ENCODE measurements at places on chromosomes 13 and 19.

DNA sequence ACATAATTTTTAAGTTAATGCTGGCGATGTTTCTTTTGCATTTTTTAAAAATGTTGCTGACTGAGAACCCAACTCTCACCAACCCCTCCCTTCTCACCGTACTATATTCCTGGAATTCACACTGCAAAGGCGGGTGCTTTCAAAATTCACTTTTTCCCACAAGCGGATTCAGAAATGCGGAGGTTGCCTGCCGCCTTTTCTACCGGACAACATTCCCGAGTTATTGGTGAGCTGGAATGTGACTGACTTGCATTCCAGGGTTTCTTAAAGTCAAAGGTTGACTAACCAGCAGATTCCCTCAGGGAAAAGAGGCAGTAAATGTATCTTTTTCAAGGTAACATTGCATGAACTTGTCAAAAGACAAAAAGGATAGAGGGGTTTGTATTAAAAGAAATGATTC is 113.3 kb downstream of the RAB20 start:
- peak; percentile 73 for DNase-seq

DNA sequence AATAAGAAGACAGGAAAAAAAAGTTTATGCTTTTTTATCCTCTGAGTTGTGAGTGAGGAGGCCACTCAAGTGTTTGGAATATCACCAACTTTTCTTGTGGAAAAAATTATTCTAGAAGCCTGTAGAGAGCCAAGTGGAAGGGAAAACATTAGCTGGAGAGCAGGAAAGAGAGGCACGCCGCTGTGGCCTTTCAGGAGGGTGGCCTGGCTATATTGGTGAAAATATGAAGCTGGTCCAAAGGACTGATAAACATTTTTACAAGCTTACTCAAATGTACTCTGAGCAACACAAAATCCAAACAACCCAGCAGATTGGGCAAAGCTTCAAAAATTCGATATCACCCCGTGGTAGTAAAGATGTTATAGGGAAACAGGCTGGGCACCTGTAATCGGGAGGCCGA is 2.3 kb upstream of the EIF3G start:
- peak; percentile 58 for DNase-seq

DNA sequence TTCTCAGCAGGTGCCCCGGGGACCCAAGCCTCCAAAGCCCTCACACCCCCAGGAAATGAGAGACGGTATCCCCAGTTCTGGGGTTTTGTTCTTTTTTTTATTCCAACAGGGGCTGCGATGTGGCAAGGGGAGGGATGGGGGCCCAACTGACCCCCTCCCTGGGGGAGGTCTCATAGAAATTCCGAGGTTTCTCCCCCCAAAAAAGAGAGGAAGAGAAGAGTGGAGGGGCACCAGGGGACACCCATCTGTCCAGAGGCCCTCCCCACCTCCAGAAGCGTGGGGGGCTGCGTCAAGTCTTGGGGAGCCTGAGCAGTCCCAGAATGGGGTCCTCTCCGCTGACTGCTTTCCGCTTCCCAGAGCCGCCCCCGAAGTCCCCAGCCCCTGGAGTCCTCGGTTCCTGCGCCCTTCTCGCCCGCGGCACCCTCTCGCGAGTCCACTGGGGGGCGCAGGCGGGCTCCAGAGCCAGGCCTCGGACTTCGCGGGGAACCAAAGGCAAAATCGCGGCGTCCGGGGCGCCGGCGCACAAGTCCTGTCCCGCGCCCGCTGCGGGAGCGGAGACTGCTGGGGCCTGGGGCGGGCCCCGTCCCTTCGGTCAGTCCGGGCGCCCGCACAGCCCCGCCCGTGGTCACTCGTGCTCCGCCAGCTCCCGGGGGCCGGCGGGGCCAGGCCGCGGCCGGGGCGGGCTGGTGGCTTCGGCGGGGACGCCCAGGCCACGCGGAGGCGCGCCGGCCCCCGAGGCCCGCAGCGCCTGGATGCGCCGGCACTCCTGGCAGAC is 4.4 kb upstream of the ATP1A3 start:
- DNase-seq = peak; percentile 59

DNA sequence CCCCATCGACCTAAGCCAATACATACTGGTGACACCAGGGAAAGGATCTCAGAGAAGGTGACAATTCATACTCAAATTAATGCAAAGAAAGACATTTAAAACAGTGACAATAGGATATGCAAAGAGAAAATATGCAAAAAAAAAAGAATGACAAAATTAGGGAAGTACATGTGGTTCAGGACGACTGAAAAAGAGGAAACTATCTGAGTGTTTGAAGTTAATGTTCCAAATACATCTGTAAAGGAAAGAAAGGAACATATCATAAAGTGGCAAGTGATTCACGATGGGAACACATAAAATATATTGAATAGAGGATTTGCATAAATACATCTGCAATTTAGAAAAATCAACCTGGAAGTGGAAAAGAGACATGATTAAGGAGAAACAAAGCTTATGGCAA is 441.4 kb downstream of the SLITRK5 start:
- DNase-seq = no peak

- DNase-seq = peak; percentile 47
Observed at GRCh38 chr13:67228916-67229315, 1.2 kb downstream of the PCDH9 start.

GRCh38 chr19:40982594-40983101 is 8.4 kb upstream of the CYP2B6 start:
- DNase-seq = peak; percentile 26

GRCh38 chr13:94827566-94827965 is 115.2 kb upstream of the SOX21 start:
- no peak for DNase-seq

- no peak for DNase-seq
Observed at GRCh38 chr13:63514886-63515285, 2099.2 kb upstream of the PCDH20 start.

DNA sequence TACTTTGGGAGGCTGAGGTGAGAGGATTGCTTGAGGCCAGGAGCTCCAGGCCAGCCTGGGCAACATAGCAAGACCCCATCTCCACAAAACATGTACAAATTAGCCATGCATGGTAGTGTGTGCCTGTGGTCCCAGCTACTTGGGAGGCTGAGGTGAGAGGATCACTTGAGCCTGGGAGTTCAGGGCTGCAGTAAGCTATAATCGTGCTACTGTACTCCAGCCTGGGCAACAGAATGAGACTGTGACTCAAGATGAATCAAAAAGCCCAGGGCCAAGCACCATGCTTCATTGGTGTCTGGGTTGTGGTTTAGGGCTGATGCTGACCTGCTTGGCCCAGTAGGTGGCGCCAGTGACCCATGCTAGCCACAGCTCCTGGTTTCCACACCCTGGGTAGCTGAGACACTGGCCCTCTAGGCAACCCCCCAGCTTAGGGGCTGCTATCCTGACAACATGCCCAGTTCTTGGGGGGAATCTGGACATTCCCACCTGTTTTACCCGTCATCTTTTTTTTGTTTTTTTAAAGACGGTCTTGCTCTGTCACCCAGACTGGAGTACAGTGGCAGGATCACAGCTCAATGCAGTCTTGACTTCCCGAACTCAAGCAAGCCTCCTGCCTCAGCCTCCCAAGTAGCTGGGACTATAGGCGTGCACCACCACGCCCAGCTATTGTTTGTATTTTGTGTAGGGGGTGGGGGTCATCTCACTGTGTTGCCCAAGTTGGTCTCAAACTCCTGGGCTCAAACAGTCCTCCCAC is 5.5 kb downstream of the CCDC124 start:
- peak; percentile 85 for DNase-seq

GRCh38 chr19:12778017-12778904 is 2.9 kb upstream of the HOOK2 start:
- DNase-seq = peak; percentile 77

GRCh38 chr19:16587833-16588823 is 15.9 kb upstream of the SLC35E1 start:
- DNase-seq = no peak

DNA sequence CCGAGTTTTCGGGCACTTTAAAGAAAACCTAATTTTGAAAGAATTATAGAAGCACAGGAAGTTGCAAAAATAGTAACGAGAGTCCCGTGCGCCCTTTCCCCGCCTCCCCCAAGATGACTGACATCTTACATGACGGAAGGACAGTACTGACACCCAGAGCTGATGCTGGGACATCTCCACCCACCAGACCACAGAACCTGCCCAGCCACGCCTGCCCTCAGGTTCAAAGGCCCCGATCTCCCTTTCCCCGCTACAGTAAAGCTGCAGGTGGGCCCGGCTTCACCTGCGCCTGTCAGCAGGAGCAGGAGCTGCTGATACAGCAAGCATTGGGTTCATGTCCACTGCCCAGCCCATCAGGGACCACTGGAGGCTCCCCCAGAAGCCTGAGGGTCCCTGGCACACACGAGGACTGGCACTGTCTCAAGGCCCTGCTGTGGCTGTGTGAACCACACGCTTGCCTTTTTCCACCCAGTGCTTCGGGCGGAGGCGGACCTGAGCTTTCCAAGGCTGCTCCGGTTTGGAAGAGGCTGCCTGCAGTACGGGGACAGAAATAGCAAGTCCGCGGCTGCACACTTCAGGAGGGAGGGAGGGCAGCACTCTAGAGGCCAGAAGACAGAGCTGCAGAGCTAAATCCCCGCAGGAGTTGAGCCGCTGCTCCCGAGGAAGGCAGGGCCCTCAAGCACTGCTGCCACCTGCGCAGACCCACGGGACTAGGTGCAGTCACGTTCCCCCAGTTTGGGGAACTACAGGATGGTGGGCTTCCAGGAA is 8.7 kb downstream of the MAP2K2 start:
- DNase-seq = no peak

DNA sequence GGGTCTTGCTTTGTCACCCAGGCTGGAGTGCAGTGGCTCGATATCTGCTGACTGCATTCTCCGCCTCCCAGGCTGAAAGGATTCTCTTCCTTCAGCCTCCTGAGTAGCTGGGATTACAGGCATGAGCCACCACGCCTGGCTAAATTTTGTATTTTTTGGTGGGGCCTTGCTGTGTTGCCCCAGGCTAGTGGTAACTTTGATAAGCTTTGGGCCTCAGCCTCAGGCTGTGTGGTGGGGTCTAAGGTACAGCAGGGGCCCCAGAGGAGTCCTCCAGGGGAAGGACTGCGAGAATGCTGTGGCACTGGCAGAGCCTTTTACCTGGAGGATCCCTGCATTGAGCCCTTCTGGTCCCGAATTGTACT is 7.2 kb downstream of the DOT1L start:
- DNase-seq = no peak

- DNase-seq = no peak
Observed at GRCh38 chr19:10044390-10044789, 31.1 kb downstream of the RDH8 start.

DNA sequence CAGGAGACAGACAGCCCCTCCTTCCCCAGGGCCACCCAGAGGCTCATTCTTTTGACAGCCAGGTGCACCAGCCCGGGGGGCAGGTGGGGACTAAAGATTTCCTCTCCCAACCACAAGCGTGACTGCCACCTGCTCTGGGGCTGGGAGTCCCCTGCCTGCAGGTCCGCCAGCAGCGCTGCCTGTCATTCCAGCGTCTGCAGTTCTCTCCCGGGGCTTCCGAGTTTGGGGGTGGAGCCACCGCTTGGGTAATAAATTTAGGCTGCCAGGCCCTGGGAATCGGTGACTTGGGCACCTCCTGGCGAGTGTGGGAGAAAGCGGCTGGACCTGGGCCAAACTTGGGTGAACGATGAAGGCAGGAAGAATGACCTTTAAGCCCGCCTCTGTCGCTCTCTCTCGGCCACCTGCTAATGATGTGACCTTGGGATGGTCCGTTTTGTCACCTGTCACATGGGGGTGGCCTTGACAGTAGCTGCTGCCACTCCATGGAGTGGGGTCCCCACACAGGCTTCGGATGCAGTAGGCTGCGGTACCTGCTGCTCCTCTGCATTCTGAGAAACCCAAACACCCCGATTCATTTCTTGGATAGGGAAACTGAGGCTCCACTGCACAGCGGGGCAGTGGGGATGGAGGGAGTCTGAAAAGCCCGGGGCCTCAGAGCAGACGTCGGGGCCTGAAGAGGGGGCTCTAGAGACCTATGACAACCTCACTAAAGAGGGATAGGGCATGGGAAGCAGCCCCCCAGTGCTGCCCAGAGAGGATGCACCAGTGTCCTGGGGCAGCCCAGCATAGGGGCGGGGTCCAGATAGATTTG is 12.8 kb downstream of the FUT6 start:
- DNase-seq = no peak

- no peak for DNase-seq
Observed at GRCh38 chr19:6431891-6432290, 1.7 kb downstream of the SLC25A41 start.

DNA sequence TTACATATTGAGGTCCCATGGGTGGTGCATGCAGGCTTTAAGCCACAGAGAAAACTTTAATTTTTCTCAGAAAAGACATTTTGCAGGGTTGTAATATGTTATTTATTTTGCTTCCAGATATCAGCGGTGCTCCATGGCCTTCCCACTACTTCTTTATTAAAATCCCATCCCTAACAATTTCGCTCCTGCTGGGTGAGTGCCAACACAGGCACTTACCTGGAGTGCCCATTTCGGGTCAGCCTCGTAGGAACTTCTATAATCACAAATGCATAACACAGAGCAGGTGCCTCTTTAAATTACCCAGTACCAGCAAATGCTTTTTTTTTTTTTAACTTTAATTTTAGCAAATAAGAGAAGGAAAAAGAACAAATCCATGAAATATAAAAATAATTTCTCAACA is 86.4 kb downstream of the EFNB2 start:
- no peak for DNase-seq

DNA sequence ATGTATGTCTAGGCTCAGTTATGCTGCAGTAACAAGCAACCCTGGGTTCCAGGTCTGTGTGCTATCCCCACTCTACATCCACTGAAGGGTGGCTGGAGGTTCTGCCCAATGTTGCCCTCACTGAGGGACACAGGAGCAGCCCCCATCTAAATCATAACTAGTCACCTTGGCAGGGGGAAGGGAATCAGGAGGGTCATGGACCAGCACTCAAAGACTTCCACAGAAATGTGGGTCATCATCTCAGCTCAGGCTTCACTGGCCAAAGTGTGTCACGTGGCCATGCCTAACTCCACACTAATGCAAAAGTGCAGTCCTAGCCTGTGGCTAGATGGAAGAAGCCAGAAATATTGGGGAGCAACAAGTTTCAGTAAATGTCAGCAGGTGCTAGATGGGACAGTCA is 137.3 kb upstream of the ZNF507 start:
- no peak for DNase-seq

DNA sequence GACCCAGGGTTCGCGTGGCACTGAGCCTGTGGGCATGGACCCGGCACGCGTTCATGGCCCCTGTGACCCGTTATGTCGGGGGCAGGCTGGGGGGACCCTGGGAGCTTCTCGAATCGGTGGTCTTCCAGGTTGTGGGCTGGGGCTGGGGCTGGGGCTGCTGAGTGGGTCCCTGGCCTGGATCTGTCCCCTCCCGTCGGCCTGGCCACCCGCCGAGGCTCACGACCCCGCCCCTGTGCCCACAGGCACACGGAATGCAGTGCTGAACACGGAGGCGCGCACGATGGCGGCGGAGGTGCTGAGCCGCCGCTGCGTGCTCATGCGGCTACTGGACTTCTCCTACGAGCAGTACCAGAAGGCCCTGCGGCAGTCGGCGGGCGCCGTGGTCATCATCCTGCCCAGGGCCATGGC is 6.5 kb downstream of the NCLN start:
- DNase-seq = no peak

- DNase-seq = no peak
Observed at GRCh38 chr13:69856331-69856730, 251.3 kb upstream of the ATXN8OS start.

GRCh38 chr19:45667620-45668341 is at the start of gene GIPR:
Gene GIPR (plus strand): TSS chr19:45668221. CDS start chr19:45669521, 1,300 bp downstream.
- no peak for DNase-seq

All from iris pigment epithelial cell (primary cell).